ENCODE measurements at places on chromosomes 5 and 9.

DNA sequence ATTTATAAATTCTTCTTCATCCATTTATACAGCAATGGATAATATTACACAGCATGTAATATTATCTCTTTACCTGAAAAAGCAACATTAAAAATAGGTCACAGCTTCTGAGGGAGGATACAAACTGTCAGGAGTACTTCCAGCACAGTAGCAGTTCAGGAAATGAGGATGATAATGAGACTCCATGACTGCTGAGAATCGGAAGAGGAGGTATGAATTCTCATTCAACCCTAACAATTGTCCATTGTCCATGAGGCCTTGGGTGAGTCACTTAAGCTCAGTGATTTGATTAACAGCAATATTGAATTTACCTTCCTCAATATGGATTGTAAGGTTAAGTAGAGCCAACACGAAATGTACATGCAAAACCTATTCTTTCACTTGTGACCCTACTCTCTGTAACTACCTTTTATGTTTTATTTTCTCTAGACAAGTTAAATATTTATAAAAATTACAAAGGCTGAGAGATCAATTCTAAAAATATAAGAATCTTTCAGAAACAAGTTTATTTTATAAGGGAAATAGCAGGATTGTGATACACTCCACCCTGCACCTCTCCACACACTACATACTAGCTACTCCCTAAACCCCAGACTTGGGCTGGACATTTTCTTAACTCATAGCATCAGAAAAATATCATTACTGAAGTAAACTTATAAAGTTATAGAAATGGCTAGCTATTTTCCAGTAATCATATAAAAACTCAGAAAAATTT lies 159.1 kb upstream of the ACOT12 start:
- no peak for DNase-seq

DNA sequence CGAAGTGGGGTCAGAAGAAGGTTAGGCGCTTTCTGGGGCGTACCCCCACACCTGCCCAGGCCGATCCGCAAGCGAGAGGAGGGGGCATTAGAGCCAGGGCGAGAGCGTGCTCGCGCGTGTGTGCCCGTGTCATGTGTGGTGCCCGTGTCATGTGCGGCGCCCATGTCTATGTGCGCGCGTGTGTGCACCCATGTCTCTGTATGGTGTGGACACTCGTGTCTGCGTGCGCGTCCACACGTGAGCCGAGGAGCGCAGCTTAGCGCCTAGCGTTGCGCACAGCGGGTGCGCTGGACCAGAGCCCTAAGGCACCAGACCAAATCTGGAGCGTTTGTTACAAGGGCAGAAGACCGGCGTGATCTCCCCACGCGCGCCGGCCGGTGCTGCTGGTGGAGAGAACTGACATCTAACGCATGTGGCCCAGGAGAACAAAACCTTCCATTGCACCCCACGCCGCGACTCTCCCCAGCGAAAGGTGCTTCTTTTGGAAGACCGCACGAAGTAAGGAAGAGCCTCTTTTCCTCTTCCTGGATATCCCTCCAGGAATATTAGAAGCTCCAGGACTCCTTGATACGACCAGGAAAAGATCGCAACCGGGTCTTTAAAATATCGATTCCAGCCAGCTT lies 644 bp downstream of the NIM1K start:
- peak; percentile 16 for DNase-seq

- DNase-seq, result no peak
Measured at GRCh38 chr5:141636106-141636412, 590 bp downstream of the HDAC3 start.

DNA sequence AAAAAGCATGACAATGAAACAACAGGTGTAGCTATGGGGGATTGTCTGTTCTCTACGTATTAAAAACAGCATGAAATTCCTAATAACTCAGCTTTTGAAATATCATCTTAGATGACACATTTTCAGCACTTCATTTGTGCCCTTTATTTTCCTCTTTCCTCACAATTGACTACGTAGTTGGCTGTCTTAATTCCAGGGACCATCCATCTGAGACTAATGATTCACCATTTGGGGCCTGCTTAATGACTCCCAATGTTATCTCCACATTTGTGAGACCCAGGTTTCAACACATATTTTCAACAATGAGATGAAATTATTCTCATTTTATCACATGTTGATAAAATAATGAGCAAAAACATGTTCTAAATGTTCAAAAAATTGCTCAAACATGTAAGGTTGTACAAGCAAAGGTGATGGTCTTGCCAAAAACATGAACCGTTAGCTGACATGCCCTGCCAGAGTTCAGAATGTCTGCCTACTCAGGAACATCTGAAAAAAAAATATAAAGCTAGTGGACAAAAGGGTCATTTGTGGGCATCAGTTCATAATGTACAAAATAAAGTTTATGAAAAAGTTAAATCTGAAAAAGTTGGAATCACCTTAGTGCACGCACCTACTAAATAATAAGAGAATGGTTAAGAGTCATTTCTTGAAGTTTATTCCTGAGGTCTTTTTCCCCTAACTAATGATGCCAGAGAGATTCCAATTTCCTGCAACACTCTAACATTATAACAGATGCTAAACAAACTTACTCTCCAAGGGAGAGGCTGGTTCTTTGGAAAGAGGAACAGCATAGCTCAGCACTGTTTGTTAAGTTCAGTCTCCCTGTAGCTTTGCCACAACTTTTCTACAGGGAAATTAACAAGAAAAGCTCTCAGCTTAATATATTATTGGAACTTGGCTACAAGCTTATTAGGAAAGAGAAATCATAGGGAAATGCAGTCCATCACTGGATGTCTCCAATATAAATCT lies 275.5 kb downstream of the SPOCK1 start:
- no peak for DNase-seq

GRCh38 chr9:89576404-89576839 lies 28.4 kb upstream of the GADD45G start:
- no peak for DNase-seq

GRCh38 chr9:5500441-5501235 lies 9.7 kb upstream of the PDCD1LG2 start:
- no peak for DNase-seq

DNA sequence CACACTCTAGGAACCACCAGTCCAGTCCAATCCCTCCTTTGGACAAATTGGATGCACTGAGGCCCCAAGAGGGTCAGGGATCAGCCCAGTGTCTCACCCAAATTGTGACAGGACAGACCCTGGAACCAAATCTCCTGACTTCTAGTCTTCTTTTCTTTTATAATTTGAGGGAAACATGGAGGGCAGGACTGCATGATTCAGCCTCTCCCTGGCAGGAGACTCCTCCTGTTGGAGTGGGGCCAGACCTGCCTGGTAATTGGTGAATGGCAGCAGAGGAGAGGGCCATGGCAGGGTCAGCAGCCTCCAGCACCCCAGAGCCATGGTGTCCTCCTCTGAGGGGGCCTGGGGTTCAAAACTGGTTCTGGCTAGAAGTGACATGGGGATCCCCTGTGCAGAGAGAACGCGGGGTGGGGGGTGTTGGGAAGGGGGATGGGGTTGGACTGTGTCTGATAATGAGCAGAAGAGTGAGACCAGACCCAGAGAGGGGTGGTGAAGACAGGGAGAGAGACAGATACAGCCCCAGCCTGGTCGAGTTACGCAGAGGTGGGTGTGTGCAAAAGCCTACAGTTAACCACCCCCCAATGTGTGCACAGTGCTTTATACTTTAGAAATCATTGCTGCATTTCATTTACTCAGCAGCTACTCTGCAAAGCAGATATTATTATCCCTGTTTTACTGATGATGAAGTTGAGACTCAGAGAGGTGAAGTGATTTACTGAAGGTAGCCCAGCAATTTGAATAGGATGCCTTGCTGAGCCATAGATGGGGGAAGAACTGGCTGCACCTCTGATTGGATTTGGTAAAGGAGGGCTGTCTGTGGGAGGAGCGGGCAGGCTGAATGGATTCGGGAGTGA lies 3.8 kb upstream of the SYNPO start:
- peak; percentile 79 for DNase-seq

- DNase-seq, result no peak
Measured at GRCh38 chr5:135076051-135076491, 42.0 kb upstream of the PITX1 start.

- DNase-seq, result no peak
Measured at GRCh38 chr5:19626211-19626610, 361.8 kb downstream of the CDH18 start.

DNA sequence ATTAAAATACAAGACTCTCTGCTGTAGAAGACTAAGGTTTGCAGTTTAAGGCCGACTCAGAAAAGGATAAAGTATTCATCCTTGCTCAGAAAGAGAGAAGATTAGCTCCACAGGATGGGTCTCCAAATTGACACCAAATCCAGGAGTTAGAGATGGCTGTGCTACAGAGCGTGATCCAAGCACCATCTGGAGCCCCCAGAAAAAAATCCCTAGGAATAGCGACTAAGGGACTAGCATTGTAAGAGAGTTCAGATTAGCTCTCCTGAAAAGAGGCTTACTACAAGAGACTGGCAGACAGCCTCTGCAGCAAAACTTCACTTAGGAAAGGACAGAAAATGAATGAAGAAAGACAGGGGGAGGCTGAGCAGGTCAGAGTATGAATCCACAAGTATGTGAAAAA lies 3.7 kb downstream of the SIL1 start:
- DNase-seq, result no peak

- no peak for DNase-seq
Measured at GRCh38 chr5:123262216-123262823, 160.9 kb downstream of the CEP120 start.

- DNase-seq, result no peak
Measured at GRCh38 chr5:2529371-2530092, 221.9 kb downstream of the IRX2 start.

DNA sequence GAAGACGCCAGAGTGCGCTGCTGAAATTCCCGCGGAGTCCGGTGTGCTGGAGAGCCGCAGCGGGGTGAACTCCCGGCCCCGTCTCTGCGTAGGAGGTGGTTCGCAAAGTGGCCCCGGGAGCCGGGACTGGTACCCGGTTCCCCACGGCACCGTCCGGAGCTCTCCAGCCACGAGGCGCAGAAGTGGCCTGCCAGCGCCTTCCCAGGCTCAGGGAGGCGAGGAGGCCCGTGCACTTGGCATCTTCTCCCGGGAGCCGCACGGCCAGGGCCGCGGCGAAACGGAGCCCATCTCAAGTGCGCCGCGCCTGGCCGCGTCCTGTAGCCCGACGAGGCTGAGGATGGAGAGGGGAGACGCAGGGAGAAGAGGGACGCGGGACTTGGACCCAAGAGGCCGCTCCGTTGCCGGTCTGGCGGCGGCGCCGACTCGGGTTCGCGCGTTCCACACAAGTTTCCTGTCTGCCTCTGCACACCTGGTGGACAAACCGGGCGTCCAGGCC lies 1.1 kb upstream of the IRX1 start:
- DNase-seq, result no peak

- peak; percentile 1 for DNase-seq
Measured at GRCh38 chr9:10366171-10366779, 246.5 kb downstream of the PTPRD start.

GRCh38 chr5:111834926-111835599 lies 78.1 kb upstream of the NREP start:
- DNase-seq, result no peak

DNA sequence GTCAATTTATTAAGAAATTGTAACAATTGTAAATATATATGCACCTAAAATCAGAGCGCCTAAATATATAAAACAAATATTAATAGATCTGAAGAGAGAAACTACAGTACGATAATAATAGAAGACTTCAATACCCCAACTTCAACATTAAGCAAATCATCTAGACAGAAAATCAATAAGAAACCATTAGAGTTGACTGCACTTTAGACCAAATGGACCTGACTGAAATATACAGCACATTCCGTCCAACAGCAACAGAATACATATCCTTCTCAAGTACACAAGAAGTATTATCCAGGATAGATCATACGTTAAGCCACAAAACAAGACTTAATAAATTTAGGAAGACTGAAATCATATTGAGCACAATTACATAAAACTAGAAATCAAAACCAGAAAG lies 208.7 kb downstream of the MED10 start:
- no peak for DNase-seq

DNA sequence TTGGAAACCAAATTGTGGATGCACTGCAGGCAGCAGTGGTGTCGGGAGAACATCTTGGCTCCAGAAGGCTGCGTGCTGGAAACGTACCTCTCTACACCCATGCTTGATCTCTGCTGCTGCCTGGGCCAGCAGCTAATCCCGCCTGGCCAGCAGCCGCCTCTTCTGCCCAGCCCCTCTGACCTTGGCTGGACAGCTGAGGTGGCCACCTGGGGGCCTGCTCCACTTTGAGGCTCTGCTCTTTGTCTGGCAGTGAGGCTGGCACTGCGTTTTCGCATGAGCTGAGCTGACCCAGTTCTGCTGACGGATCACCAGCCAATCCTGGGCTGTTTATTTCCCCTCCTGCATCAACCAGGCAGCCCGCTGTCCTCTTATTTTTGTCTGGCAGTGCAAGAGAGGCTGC lies 154.9 kb downstream of the TENT4A start:
- DNase-seq, result no peak

DNA sequence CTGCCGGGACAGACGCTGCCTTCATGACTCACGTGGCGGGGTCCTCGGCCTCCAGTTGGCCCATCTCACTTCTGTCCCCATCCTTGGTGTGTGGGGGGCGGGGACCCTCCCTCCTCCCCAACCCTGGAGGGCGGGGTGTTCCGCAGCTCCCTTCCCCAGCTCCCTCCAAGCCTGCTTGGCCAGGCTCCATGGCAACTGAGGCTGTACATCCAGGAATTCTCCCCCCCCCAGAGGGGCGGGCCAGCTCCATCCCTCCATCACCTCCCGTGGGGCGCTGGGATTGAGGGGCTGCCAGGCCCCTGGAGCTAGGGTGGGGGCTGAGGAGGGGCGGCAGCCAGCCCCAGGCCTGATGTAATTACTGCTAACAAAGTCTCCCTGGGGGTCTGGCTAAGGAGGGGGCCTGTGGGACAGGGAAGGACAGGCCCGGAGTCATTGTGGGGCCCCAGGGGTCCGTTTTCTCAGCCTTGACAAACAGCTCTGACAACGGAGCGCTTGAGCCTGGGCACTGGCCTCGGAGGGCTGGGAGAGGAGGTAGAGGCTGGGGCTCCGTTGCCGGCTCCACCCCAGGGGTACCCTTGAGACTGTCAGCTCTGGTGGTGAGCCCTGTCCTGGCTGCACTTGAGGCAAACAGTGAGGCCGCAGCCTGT lies 8.0 kb downstream of the DIPK1B start:
- DNase-seq, result no peak

DNA sequence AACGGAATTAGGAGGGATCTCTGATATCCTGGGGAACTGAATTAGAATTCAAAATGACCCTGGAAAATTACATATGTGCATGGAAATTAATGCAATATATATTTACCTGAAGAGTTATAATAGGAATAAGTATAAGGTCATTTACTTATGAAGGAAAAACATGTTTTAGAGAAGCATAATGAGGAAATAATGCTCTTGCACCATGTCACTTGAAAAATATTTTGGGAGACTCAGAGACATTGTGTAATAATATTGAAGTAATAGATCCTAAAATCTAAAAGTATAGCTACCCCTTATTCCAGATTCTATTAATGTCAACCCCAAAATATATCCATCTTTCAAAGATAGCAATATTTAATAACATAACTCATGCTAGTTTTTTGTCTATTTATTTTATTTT lies 28.4 kb downstream of the SPZ1 start:
- DNase-seq, result no peak

All from HFFc6 (cell line).